ENCODE measurements at places on chromosomes 11 and 22.

GRCh38 chr11:131688048-131688693 is 317.8 kb downstream of the NTM start:
- DNase-seq = no peak

GRCh38 chr22:17698948-17699347 is 60.4 kb downstream of the BCL2L13 start:
- no peak for DNase-seq

GRCh38 chr11:17471501-17471900 is 5.1 kb downstream of the ABCC8 start:
- DNase-seq = no peak

DNA sequence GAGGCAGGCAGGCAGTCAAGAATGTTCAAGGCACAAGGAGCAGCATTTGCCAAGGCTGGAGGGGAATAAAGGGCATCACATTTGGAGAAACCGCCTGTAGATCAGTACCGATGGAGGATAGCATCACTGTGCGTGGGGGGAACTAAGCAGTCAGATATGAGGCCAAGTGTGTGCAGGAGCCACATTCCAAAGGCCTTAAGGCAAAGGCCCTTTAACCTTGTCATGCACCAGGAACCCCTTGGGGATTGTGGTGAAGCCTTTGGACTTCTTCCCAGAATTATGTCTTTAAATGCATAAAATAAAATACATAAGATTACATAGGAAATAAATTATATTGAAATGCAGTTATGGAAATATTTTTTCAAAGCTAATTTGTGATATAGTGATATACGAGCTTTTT is 532.1 kb downstream of the BUD13 start:
- DNase-seq = no peak

- DNase-seq = no peak
Measured at GRCh38 chr22:40679249-40679963, at the start of gene MCHR1. MCHR1 (plus strand) TSS chr22:40679484; CDS start chr22:40679653, 169 bp downstream.

DNA sequence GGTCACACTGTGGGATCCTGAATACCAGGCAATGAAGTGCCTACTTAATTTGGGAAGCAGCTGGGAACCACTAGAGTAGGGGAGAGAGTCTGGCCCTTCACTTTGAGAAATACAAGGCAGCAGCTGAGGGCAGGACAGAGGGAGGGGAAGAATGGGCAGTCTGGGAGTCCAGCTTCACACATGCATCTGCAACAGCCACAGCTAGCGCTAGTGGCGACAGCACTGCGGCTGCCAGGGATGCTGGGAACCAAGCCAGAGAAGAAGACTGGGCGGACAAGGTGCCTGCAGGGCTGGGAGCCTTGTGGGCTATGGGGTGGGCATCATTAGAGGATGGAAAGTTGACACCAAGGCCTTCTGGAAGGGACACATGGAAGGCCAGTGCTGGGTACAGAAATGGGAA is 15.8 kb downstream of the SCUBE2 start:
- DNase-seq = no peak

GRCh38 chr11:35334385-35335090 is 84.8 kb downstream of the SLC1A2 start:
- DNase-seq = no peak

GRCh38 chr22:42939941-42940653 is 74.9 kb downstream of the PACSIN2 start:
- DNase-seq = no peak

- DNase-seq = no peak
Measured at GRCh38 chr11:87254562-87254961, 216.8 kb downstream of the TMEM135 start.

- no peak for DNase-seq
Measured at GRCh38 chr11:118996926-118997626, 862 bp upstream of the CENATAC start.

DNA sequence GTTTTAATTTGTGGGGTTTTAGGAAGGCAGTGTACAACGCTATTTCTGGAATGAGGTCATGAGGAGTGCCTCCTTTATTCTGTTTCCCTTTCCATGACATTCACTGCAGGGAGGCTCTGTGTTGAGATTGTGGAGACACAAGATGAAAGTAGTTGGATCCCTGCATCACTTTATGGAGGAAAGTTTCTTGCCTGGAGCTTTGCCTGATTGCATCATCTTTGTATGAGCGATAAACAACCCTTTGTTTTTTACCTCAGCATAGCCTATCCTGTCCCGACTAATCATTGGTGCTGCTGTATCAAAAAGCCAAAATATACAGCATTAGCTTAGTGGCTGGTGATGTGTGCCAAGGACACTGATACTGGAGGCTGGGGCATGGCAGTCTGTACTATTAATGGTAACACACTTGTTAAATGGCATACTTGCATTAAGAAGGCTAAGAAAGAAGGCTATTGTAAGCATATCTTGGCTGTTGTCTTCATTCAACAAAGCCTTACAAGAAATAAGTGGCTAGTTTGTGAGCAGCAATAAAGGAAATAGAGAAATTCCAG is 31.2 kb upstream of the SLC5A4 start:
- no peak for DNase-seq

- no peak for DNase-seq
Measured at GRCh38 chr22:44012162-44012561, 11.9 kb upstream of the PARVB start.

- DNase-seq = no peak
Measured at GRCh38 chr11:134634897-134635831, 223.1 kb upstream of the B3GAT1 start.

GRCh38 chr11:72227316-72228228 is 3.0 kb downstream of the INPPL1 start:
- no peak for DNase-seq

- no peak for DNase-seq
Measured at GRCh38 chr11:118320515-118320914, 16.0 kb downstream of the CD3E start.

GRCh38 chr11:122516686-122517085 is 138.8 kb upstream of the UBASH3B start:
- no peak for DNase-seq

- DNase-seq = no peak
Measured at GRCh38 chr11:29063630-29064361, 953.0 kb downstream of the KCNA4 start.

GRCh38 chr11:47551086-47551485 is 1.8 kb downstream of the CELF1 start:
- DNase-seq = no peak

DNA sequence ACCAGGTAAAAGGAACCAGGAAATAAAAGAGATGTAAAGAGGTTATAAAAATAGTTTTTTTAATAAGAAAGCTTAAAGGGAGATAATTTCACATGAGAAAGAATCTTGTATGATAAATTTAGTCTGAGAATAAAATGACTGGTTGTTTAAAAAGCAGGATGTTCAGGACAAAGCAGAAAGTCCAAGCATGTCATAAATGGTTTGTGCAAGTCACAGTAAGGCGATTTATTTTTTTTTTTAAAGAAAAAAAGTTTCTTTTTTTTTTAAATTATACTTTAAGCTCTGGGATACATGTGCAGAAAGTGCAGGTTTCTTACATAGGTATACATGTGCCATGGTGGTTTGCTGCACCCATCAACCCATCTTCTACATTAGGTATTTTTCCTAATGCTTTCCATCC is 30.8 kb downstream of the GLYATL2 start:
- DNase-seq = no peak
